ENCODE measurements at places on chromosomes 12 and 14. TPM values are rescaled to one million over a fixed set of nuclear protein-coding genes. Genes with fewer than 3 reads are reported as not detected.

IKZF4 gene
- total RNA-seq, result 15.1 TPM

CIROP gene
- not detected for total RNA-seq

KRT2 gene
- not detected for total RNA-seq

ACSS3 gene
- total RNA-seq, result not detected

KRT74 gene
- not detected for total RNA-seq

C12orf54 gene
- total RNA-seq, result not detected

ZNF385A gene
- total RNA-seq, result 1.3 TPM

OR6C75 gene
- not detected for total RNA-seq

SIX1 gene
- total RNA-seq, result not detected

CBLN3 gene
- 9.3 TPM for total RNA-seq
